ENCODE measurements at places on chromosomes 7 and 10.
A peak's percentile ranks its signal among the peaks of the same experiment; 100 is the strongest.

DNA sequence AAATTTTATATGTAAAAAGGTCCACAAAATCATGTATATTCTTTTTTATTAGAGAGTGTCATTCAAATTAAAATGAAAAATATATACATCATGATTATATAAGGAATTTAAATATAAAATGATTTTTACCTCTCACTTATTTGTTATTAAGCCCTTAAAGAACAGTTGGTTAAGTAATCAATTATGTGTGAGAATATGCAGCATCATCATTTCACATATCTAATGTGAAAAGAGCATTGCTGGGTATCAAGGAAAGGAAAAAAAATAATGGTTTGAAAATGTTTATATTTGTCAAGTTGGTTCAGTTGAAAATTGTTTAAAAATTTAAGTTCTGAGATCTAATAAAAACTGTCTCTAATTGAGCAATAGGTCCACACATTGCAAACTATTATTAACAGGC lies 363.6 kb upstream of the GRM3 start:
- no peak for DNase-seq

DNA sequence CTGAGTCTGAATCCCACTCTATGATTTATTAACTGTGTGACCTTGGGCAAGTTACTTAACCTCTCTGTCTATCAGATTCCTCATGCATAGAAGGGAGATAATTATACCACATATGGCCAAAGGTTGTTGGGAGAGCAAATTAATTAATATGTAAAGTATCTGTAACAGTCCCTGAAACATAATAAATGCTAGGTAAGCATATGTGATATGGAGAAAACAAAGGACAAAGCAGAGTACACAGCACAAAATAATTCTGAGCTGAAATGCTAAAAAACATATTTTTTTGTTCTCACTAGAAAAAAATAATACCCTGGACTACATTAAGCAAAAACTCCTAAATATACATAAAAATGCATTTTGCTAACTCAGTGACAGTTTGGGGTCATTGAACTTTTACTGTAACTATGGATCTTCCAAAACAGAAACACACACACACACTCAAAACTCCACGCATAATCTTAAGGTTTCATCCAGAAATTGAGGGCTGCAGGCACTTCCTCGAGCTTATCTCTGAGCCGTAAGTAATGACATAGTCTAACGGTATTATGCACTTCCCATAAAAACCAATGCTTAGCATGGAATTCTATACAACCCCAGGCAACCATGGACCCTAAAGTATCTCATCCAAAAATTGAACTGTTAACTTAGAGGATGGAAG lies 201.7 kb upstream of the PTN start:
- DNase-seq: no peak

- DNase-seq: no peak
These were observed 392.7 kb downstream of the CALN1 start for GRCh38 chr7:72019436-72019835.

DNA sequence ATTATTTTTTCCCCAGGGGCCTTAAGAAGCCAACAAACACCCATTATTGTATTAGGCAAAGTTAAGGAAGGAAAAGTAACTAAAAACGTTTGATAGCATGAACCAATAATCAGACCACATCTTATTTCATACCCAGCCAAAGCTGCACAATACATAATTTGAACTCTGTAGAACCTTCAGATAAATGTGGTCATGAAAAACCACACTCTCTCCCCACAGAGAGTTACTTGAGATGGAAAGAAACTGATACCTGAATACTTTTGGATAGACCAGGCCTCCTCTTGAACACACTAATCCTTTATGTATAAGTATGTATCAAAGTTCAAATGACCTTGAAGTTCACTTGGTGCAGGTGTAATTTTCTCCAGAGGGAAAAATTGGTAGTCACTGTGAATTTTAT lies 146.6 kb upstream of the FAM13C start:
- DNase-seq: no peak

DNA sequence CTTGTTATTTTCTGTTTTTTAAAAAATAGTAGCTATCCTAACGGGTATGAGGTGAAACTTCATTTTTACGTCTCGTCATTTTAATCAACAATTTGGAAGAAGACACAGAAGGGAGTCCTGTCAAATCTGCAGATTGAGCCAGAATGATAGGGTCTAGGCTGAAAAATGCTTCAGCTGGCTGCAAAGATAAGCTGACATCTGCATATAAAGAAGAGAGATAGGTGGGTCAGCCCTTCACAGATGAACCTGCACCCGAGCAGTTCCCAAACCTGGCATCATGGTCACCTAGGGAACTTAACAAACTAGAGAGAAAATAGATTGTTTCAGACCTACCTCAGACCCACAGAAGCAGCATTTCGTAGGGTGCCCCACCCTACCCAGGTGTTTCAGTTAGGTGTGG lies 35.2 kb upstream of the BMPR1A start:
- DNase-seq: no peak

DNA sequence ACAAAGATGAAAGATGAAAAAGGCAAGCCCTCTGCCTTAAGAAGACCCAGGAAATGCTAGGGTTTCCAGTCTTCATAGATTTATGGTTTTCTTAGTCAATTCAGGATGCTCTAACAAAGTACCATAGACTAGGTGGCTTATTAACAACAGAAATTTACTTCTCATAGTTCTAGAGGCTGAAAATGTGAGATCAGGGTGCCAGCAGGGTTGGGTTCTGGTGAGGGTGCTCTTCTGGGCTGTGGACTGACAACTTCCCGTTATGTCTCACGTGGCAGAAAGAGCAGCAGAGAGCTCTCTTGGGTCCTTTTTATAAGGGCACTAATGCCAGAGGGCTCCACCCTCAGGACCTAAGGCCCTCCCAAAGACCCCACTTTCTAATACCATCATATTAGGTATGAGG lies 23.7 kb downstream of the ELMO1 start:
- no peak for DNase-seq

DNA sequence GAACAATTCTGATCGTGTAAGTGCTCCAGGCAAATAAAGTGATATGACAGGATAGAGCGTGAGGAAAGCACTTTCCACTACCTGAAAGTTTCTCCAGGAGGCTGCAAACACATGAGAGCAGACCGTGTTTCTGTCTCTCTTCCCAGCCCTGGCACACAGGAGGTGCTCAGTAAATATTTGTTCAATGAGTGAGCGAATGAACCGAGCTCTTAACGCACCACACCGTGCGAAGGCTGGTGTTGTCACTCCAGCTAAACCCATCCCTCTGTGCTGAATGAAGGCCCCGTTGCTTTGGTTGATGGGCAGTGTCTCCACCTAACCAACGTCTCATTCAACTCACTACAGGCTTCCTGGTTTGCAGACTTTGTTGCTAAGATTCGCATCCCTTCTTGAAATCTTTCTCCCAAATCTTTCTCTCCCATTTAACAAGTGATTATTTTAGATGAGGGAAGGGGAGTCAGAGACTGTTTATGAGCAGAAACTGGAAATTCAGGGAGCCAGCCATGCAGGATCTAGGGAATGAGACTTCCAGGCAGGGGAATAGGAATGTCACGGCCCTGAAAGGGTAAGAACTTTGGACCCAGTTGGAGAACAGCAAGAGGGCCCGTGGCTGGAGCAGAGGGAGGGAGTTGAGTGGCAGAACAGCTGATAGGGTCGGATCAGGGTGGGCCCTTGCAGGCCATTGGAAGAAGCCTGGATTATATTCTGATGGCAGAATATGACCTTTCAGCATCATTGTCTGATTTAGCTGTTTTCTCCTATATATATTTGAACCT lies 282.6 kb downstream of the CAMK1D start:
- DNase-seq: no peak

DNA sequence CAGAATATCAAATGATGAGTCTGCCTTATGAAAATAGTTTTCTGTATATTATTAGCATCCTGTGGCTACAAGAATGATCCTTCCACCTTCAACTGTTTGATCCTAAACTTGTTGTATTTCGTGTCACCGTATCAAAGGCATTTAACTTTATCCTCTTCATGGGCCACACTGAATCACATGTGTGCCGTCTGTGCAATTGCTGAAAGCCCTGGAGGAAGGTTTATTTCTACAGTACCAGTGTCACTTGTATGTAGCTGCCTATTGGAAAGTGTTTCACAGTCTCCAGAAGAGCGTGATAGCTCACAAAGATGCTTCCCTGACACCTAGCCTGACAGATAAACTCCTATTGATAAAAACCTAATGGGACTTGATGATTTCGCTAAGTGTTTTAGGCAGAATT lies 94.5 kb downstream of the ITGA8 start:
- no peak for DNase-seq

DNA sequence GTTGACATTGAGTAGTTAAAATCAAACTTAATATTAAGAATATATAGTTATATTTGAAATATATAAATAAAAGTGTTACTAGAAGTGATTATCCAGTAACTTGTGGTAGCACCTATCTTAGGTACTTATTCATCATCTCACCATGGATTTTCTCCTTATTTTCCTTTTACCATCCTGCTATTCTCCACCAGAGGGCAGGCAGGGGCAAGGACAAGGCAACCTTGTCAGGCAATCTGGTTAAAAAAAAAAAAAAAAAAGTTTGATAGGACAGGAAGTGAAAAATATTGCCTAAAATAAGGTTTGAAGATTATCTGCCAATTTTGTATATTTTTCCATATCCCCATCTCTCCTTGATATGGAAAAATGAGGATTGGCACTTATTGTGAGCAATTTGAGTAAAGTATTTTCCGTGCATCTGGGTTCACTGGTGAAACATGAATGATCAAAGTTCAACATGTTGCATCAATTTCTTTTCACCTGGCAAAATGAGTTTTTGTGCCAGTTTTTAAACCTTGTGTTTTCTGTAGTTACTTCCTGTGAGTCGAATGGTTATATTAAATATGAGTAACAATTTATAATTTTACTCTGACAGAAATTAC lies 256.7 kb downstream of the AGMO start:
- DNase-seq: no peak

DNA sequence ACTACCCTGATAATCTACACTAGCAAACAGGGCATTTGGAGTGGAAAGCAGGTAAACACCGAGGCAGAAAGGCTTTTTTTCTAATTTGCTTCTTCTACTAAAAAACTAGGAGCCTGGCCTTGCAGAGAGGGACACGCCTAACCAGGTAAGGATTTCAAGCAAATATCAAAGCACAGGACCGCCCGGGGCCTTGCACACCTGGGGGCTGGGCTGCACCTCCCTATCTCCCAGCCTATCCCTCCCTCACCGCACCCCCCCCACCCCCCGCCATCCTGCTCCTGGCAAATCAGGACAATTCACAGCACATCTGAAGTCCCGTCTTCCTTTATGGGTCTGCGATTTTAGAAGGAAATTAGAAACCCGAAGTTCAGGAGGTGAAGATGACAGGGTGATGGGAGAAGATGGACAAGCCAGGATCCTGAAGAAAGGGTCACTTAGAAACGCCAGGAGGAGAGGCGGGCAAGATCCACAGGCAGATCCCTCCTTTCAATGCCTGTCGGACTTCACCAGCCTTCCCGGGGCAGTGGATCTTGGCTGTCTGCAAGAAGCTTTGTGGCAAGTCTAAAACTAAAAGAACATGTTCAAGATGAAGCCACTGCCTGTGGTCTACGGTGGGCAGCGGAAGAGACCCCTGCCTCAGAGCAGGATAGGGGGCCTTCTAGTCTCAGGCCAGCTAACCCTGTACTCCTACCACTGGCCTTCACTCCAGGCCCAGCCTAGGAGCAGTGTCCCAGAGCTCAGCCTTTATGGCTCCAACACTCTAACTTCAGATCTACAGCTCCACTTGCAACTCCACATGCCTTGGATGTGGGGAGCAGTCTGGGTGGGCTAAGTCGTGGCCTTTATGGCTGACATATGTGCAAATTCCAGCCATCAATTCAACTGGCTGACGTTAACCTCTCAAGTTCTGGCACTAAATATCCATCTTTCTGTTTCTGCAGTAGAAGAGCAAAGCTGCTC lies 43.9 kb downstream of the TNS3 start:
- DNase-seq: peak; percentile 90

- no peak for DNase-seq
These were observed 24.4 kb downstream of the RALA start for GRCh38 chr7:39647816-39648215.

- no peak for DNase-seq
These were observed 205.8 kb upstream of the SHH start for GRCh38 chr7:156017916-156018700.

- no peak for DNase-seq
These were observed 49.8 kb upstream of the PDSS1 start for GRCh38 chr10:26647602-26648244.

GRCh38 chr10:124008681-124009080 lies 84.7 kb downstream of the CHST15 start:
- DNase-seq: peak; percentile 79

GRCh38 chr7:154342971-154343633 lies 290.9 kb downstream of the DPP6 start:
- no peak for DNase-seq

- no peak for DNase-seq
These were observed 472.6 kb downstream of the SORCS3 start for GRCh38 chr10:105113666-105114065.

DNA sequence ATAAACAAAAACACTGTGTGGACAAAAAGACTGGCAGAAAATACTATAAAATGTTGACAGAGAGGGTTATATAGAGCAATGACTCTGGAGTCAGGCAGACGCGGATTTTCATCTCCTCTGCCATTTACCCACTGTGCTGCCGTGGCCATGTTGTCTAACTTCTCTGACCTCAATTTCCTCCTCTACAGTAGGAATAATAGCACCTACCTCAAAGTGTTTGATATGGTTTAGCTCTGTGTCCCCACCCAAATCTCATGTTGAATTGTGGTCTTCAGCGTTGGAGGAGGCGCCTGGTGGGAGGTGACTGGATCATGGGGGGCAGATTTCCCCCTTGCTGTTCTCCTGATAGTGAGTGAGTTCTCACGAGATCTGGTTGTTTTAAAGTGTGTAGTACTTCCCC lies 78.2 kb upstream of the CALN1 start:
- DNase-seq: no peak

DNA sequence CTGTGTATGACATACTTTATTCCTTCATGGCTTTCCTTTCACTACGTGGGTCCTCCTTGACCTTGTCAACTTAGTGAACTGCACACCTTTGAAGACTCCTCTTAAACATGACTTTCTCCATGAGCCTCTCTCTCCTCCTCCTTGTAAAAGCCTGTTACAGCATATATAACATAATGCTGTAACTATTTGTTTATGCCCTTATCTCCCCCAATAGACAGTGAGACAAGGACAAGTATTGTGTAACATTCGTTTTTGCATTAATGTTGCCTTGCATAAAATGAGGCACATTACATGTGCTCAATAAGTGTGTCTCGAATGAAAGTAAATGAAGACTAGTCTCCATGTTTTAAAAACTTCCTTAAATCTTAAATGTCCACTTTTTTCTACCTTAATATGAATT lies 4.3 kb upstream of the LAMB1 start:
- no peak for DNase-seq

- DNase-seq: peak; percentile 20
These were observed 313.8 kb upstream of the BMPER start for GRCh38 chr7:33591490-33591889.

GRCh38 chr10:4511509-4511908 lies 314.5 kb upstream of the AKR1E2 start:
- peak; percentile 90 for DNase-seq
